ENCODE measurements at places on chromosomes 7 and 10.

DNA sequence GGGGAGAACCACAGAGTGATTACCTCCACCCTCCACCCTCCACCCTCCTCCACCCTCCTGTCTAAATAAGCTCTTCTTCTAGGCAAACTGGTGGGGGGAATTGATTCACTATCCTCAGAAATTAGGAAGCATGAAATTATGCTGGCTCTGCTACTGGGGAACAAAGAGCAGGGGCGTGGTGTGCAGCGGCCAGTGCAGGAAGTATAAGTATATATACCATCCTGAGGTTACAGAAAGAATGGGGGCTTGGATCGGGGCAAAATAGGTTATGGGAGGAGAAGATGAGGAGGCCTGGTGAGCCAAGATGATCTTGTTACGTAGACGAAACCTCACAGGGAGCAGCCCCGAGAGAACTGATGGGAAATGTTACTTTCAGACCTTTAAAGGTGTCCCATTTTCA is 49.1 kb downstream of the SYPL1 start:
- no peak for DNase-seq

DNA sequence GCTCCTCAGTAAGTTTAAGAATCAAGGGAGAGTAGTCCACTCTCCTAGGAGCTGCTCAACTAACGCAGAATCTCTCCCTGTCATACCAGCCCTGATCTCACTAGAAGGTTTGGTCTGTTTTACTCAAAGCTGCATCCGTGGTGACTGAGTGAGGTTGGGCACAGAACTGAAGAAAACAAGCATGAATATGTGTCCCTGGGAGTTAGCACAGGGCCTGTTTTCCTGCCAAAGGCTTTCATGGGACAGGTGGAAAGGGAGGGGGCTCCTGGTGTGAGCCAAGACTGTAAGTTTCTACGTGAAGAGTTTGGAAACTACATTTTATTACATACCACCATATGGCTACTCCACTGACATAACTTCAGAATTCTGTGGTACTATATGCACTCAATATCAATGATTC is 705.9 kb downstream of the MAGI2 start:
- DNase-seq, result no peak

DNA sequence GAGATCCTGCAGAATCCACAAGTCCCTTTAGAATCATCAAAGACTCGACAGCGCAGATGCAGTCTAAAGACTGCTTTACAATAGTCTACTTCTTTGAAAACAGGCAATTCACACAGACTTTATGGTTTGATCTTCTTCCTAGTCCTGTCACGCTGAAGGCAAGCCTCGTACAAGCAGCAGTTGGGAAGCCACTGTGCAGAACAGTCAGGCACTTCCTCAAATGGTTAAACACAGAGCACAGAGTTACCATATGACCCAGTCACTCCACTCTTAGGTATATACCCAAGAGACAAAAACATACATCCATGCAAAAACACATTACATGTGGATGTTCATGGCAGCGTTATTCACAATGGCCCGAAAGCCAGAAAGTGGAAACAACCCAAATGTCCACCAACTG is 41.4 kb downstream of the LRRC20 start:
- no peak for DNase-seq

DNA sequence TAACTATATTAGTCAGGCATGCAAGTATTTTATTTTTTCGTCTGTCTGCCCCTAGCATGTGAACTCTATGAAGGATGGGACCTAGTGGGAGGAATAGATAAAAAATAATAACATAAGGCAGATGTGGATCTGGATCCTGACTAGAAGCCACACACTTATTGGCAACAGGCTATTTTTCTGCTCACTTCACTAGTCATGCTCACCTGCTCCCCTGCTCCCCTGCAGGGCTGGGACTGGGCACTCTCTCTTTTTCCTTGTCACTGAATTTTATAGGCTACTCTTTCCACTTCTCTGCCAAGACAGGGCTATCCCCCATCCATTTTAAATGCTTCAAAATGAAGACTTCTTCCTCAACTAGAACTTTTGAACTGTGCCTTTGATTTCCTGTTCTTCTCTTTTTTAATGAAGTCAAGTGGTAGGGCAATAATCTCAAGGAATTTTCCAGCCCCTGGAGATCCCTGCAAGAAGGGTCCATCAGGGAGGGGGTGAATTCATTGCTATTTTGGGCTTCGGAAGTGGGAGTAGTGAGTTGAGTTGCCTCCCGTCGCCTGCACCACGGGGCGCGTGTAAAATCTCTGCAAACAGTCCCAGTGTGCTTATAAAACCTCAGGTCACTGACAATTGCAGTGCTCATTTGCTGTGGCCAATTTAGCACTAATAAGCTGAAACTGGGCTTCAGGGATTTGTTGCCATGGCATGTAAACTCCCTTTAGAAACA is 156.7 kb upstream of the NPVF start:
- no peak for DNase-seq

- no peak for DNase-seq
Observed at GRCh38 chr7:96655956-96656355, 53.7 kb downstream of the SEM1 start.

- DNase-seq, result no peak
Observed at GRCh38 chr10:78947226-78947625, 121.5 kb upstream of the ZMIZ1 start.

GRCh38 chr10:5604961-5605360 is 61.4 kb downstream of the ASB13 start:
- no peak for DNase-seq

DNA sequence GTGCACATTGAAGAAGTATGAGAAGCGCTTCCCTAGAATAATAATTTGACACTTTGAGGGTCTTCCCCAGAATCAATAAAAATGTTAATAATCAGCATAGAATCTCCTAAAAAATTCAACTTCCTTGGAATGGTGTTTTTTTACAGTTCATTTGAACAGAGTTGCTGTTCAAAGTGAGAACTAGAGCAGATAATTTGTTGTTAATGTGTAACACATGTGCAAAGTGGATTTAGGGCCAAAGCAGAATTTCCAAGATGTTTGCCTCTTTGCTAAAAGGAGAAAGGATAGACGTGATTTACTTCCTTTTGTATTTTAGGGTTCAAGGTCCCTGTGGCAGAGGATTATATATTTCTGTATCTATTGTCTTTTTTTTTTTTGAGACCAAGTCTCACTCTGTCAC is 73.8 kb downstream of the ZNF277 start:
- DNase-seq, result no peak

DNA sequence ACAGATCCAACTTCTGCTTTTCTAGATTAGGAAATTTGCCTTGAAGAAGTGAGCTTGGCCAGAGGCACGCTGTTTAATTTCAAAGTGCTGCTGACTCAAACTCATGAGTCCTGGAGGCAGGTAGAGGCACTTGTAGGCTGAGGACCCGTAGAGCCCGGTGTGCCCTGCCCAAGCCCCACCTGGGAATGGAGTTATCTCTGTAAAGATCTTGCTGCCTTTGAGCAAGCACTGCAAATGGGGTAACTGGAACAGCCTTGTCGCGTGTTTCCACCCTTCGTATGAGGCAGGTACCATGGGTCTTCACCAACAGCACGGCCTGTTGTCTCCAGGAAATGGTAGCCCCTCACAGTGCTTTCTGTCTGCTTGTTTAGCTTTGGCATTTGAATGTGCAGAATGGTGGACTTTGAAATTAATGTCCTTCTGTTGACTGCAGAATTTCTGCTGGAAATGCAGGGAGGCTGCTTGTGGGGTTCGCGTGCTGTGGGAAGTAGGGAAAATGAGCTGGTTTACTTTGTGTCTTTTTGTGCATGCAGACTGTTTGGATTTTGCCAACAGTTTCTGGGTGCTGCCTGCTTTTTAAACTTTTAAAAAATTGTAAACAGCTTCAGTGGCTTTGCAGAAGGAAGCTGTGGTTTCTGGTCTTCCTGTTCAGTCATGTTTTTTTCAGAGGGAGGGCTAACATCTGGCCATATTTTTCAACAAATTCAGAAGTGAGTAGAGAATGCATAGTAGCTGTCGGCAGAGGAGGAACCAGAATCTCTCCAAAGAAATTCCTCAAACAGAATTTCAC is 27.2 kb downstream of the CCM2 start:
- DNase-seq, result peak; percentile 60

DNA sequence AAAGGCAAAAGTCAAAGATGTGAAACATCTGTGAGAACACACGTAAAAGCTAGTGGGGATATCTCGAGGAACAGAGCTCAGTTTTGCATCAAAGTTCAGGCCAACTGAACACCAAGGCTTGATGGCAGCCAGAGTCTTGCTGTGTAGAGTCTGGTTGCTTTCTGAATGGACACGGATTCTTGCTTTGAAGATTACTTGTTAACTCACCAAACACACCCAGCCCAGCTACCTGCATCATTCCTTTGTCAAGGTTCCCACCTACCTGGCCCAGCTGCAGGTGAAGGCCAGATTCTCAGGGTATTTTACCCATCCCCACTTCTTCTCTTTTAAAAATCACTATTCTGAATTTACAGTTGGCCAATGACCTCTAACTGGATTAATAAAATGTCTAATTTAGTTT is 174.4 kb upstream of the PHYHIPL start:
- no peak for DNase-seq

DNA sequence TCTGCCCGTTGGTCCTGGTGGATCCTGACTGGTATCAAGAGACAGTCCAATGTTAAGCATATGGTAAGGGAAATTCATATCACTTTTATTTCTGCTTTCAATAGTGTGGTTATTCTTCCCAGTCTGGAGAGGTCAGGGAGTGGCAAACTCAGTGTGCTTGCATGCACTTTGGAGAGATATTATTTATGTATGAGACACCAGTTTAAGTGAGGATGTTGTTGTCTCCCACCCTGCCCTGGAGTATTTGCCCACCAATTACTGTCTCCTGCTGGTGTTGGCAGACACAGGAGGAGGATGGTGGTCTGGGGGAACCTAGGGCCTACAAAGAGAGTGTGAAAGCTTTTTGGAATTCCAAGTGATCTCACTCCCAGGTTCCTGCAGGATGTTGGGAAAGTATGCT is 59.7 kb downstream of the OR13A1 start:
- no peak for DNase-seq

DNA sequence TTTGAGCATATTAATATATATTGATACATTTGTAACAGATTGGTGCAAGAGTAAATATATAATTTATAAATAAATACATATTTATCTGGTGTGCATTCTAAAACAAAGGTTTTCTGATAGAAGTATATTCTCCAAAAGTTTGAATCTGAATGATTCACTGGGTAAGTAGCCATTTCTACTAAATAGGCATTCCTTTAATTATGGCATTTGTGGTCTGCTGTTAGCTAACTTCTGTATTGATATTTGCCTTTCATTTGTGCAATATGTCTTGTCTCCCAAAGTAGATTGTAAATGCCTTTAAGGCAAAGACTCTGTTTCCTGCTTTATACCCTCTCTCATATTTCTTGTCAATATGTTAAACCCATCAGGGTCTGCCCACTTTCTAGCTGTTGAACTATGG is 11.1 kb upstream of the ARID5B start:
- DNase-seq, result no peak

- no peak for DNase-seq
Observed at GRCh38 chr10:31124852-31125251, 93.2 kb upstream of the ZNF438 start.
